ENCODE measurements at places on chromosomes 3 and 15.

GRCh38 chr3:42492508-42493080 is 9.8 kb upstream of the VIPR1 start:
- no peak for DNase-seq

- no peak for DNase-seq
Observed at GRCh38 chr3:179526482-179526881, 36.2 kb upstream of the ACTL6A start.

DNA sequence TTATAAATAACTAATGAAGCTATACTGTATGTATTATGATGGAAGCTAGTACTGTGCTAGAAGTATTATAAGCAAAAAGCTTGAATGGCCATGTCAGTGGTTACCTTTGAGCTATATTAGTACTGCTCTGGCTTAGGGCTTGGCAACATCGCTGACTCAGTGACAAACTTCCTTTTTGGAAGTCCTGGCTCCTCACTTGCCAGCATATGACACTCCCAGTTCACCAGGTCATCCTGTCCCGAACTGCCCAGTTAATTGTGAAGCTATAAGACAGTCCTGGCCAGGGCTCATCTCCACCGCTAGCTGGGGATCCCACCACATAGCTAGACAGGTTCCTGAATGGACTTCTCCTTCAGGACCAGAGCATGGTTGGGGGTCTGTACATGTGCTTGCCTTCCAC is 31.9 kb downstream of the RAB8B start:
- DNase-seq, result no peak

- no peak for DNase-seq
Observed at GRCh38 chr3:150124142-150124541, 153.4 kb upstream of the PFN2 start.

DNA sequence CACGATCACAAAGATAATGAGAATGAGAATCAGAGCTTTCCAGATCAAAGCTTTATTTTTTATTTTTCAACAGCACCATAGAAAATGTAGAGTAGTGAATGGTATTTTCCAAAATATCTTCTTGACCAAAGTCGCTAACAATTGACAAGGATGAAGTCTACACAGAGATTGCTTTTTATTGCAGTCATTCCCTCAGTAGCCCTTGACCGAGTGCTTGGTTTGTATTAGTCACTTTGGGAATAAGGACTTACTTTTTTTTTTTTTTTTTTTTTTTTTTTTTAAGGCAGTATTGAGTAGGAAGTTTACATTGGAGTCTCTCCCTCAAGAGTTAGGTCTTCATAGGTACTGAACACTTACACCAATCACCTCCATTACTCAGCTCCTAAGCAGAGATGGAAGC is 39.8 kb downstream of the THRB start:
- DNase-seq, result no peak

GRCh38 chr3:184440151-184440550 is 60.3 kb downstream of the CHRD start:
- no peak for DNase-seq
